ENCODE measurements at places on chromosomes 6 and 20.

- no peak for DNase-seq
These were observed 65.7 kb upstream of the DUSP22 start for GRCh38 chr6:226516-227073.

- no peak for DNase-seq
These were observed 18.8 kb upstream of the NHSL1 start for GRCh38 chr6:138518054-138518453.

DNA sequence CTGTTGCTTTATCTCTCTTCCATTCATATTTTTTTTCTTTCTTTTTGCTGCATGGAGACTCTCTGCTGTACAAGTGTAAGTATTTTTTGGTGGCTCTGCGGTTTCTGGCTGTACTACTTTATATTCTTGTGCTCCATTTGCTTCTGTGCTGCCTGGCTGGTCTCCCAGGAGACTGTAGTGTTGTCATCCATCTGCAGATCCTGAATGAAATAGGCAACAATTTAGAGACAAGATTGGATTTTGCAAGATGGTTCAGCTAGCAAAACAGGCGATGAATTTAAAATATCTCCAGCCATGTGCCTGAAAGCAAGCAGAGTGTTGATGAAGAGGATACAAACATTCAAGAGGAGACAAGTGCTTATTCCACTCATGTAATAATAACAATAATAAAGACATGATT lies 75.1 kb upstream of the SCGN start:
- DNase-seq = no peak

DNA sequence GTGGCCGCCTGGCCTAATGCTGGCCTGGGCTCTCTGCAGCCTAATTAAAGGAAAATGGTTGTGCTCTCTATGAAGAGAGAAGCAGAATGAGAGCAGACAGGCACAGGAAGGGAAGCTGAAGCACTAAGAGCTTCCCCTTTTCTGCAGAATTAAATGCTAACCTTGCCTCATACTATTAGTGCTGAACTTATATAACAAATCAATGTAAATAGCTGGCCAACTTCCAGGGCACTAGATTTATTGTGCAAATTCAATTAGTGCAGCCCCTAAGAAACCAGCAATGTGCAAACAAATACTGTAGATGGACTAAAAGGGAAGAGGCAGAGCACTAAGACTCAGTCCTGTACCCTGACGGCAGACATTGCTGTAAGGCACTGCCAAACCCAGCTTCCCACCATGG lies 36.1 kb upstream of the INSM1 start:
- no peak for DNase-seq

DNA sequence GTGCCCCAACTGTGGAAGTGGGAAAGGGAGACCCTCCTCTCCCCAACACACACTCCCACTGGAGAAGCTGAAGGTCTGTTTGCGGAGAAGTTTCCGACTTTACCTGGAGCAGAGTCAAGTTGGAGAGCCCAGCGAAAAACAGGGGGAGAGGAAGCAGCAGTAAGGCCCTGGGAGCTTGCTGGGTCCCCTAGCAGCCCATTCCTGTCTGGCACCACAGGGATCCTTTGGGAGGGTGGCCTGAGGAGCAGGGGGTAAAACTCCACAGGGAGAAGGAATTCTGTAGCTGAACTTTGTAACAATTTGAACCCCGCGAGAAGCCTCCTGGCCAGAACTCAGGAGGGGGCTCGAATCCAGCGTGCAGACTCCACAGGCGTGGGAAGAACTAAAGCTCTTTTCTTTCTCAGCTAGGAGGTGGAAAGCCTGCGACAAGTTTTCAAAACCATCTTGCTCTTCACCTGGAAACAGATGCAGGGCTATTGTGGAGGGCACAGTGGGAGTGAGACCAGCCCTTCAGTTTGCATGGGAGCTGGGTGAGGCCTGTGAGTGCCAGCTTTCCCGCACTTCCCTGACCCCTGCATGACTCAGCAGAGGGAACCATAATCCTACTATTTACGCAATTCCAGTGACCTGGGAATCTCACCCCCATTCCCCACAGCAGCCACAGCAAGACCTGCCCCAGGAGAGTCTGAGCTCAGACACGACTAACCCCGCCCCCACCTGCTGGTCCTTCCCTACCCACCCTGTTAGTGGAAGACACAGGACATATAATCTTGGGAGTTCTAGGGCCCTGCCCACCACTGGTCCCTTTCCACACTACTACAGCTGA lies 25.8 kb downstream of the SERPINB9 start:
- DNase-seq = peak; percentile 32

GRCh38 chr6:36094238-36094637 lies 36.1 kb upstream of the MAPK13 start:
- DNase-seq = no peak

GRCh38 chr6:129575378-129576118 lies 134.4 kb downstream of the ARHGAP18 start:
- DNase-seq = peak; percentile 62

GRCh38 chr6:122553697-122554096 lies 56.5 kb upstream of the PKIB start:
- DNase-seq = no peak

DNA sequence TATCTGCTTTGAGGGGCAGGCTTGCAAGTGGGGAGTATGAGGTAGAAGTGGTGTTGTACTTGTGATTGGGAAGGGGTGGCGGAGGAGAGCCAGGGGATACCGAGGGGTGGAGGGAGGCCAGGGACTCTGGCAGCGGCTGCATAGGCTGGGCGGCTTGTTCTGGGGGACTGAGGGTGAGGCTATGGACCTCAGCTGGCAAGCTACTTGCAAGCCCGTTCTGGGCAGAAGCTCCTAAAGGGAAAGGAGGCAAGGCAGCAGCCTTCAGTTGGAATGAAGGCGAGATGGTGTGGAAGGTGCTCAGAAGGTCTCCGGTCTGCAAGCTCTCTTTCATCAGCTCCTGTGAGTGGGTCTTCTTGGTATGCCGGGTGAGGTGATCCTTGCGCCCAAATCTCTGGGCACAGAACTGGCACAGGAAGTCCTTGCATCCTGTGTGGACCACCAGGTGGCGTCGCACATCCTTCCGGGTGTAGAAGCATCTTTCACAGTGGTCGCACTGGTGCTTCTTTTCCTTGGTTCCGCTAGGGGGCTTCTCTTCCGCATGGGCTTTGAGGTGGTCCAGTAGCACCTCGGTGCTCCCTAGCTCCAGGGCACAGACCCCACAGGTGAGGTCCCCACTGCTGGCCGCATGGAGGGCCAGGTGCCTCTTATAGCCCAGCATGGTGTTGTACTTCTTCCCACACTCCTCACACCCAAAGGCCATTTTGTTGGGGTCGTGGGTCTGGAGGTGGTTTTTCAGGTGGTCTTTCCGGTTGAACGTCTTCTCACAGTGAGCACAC lies 66.0 kb downstream of the PLAGL1 start:
- peak; percentile 55 for DNase-seq

DNA sequence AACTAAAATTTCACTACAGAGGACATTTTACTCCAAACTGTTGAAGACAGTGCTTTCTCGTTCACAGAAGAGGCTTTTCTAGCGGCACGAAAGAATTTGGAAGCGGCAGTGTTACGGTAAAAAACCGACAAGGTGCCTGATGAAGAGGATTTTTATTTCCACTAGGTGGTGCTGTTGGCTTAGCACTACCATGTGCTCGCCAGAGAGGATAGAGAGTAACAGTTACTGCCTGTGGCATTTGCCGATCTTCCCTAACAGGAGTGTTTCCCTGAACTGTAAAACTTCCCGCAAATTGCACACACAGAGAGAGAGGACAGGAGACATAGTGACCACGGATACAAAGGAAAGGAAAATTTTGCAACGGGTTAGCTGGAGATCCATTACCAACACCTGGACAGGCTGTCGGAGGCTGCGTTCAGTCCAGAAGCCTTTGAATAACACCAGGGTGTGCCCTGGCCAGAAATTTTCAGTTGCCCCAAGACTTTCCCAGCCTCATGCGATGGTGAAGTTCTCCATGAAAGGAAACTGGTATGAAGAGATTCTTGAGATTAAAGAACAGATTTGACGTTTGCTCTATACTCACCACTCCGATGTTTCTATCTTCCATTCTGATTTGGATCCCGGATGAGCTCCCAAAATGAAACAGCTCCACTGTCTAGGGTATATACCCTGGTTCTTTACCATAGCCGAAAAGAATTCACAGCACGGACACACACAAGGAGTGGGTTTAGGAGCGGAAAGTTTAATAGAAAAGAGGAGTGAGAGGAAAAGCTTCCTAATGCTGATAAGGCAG lies 48.1 kb downstream of the HLA-DPB1 start:
- DNase-seq = peak; percentile 34

DNA sequence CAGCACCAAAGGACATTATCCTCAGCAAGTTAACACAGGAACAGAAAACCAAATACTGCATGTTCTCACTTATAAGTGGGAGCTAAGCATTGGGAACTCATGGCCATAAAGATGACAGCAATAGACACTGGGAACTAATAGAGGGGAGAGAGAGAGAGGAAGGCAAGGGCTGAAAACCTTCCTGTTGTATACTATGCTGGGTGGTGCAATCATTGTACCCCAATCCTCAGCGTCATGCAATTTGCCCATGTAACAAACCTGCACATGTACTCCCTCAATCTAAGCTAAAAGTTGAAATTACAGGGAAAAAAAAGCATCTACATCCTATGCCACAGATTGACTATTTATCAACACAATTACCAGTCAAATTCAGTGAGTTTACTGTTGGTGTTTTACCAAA lies 20.0 kb upstream of the VNN1 start:
- no peak for DNase-seq

- no peak for DNase-seq
These were observed 88.1 kb upstream of the IFNGR1 start for GRCh38 chr6:137307163-137307854.

DNA sequence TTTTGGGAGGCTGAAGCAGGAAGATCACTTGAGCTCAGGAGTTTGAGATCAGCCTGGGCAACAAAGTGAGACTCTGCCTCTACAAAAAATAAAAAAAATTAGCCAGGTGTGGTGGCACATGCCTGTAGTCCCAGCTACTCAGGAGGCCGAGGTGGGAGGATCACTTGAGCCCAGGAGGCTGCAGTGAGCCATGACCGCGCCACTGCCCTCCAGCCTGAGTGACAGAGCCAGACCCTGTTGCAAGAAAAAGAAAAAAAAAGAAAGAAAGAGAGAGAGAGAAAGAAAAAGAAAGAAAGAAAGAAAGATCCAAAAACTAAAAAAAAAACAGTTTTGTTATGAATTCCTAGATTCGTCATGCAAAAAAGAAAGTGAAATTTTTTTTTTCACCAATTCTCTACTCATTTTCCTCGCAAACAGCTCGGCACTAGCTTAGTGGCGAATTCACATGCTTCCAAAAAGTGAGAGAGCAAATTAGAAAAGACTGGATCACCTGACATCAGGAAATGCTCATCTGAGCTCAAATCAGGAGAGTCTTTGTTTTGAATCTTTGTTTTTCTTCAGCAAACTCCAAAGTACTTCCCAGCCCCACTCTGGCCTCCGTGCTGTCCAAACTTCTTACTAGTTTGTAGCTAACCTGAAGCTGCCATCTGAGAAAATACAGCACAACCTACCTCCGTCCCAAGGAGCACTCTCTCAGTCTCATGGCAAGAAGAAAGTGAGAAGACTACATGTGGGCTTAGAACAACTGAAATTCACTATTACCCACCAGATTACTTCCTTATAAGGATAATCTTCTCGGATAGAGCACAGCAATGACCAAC lies 27.0 kb downstream of the IPCEF1 start:
- no peak for DNase-seq

GRCh38 chr6:125952764-125953501 lies 3.6 kb upstream of the HINT3 start:
- DNase-seq = peak; percentile 49

DNA sequence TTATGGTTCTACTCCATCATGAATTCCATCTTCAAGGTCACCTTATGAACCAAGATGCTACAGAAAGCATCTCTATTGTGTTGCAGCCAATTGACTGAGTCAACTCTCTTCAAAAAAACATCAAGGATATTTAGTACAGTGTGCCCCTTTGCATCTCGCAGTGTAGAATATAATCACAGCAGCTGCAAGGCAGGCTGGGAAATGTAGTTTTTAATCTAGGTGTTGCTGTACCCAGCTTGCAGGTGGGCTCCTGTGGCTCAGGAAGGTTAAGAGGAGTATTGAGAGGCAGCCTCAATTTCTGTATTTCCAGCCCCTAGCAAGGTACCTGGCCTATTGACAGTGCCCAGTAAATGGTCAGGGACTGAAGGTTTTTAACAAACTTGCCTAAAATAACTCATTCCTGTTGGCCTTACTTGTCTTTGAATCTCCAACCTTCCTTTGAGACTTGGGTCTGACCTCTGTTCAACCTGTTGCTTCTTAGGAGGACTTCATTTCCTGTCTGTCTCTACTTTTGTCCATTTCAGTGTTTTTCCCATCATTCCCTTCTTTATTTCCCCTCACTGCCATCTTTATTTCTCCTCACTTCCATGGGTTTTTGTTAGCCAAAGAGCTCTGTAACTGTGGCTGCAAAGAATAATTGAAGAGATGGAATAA lies 150.5 kb downstream of the DNAH8 start:
- no peak for DNase-seq

GRCh38 chr6:82372656-82373055 lies 9.0 kb downstream of the TPBG start:
- DNase-seq = peak; percentile 47

GRCh38 chr20:1831096-1831495 lies 64.1 kb upstream of the SIRPA start:
- DNase-seq = no peak

DNA sequence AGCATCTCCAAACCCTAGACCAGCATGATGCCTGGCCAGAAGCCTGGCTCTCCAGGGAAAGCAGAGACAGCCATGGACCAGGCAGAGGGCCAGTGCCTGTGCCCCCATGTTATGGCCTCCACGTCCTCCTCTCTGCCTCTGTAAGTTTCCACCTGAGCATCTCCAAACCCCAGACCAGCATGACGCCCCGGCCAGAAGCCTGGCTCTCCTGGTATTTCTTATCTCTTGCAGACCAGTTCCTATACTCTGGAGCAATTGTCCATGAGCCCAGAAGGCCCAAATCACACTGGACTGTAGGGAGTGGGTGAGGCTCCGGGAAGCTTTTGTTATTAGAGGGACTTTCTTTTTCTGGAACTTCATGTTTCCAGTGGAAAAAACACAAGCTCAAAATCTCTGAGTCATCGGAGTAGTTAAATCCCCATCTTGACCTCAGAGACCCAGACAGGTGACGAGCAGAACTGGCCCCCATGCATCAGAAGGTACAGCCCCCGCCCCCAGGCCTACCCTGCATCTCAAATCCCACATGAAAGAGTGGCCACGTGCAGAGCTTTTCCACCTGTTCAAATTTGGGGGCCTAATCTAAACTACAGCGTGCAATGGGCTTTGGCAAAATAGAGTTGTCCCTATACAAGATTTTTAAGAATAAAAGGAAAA lies 110.2 kb upstream of the FOXQ1 start:
- no peak for DNase-seq

DNA sequence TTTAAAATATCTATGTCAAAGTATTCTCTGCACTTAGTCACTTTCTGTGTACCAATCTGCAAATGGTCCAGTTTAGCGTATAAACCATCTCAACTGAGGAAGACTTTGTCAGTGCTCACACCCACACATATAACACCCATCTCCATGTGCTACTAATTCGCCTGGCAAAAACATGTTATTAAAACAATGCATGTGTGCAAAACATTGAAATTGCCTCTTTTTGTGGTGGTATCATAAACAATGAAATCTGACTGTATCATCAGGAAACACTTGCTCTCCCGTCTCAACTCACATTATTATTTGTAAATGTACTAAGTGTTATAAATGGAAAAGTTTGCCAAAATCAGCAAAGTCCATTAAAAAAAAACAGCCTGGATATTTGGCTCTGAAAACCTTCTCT lies 105.9 kb upstream of the FOXC1 start:
- no peak for DNase-seq
